Activated gamma-delta T cell treated with anti-CD3 and anti-CD28 coated beads, Interleukin-2, amount 50 U/mL, for 16 hours (primary cell): ENCODE measurements at places on chromosomes 7 and 10.

DNA sequence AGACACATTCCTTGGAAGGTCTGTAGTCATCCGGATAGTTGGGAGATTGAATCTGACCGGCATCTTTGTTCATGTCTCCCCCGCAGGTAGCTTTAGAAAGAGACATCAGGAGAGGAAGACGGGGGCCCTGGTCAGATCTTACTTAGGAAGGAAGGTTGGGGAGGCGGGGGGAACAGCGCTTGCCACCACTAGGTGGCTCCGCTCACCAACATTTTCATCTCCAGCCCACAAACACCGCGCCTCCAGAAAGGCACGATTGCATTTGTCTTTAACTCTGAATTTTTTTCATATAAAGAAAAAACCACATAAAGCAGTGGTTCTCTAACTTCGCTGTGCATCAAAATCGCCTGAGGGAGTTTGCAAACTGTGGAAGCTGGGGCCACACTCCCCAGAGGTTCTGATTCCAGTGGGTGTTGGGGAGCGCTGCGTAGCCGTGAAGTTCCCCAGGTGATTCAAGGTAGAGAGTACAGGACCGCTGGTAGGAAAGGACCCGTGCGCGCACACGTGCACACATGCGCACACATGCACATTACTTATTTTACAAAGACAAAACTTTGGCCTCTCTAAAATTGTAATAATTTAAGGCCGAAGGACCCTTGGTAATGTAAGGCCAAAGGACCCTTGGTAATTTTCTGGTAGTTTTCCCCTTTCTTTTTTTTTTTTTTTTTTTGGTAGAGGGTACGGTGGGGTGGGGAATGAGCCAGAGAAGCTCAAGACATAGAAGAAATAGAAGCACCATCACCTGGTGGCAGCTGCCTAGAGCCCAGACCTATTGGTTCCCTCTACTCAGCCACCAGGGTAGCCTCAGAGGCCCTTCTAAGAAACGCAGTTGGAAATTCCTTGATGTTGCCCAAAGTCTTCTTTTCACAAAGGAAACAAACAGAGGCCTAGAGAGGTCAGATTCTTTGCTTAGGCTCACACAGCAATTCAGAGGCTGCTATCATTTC, 37.4 kb upstream of the OPALIN start:
- peak; percentile 37 for DNase-seq

DNA sequence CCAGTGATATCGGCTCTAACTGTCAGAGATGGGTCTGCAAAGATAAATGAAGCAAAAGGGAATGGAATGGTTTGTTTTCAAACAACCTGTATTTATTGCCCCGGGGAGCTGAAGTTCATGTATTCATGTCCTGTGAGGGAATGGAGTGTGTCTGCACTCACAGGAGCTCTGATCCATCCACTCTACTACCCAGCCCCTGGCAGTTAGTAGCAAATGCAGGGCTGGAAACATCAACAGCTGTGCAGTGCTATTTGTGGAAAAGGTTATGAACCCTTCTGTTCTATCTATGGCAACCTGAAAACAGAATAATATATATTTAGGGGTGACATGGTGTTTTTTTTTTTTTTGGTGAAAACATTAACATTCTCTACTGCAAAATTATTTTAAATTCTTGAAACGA, 9.8 kb downstream of the AGR2 start:
- DNase-seq: no peak

- DNase-seq: no peak
Measured at GRCh38 chr10:110893559-110894179, 21.9 kb downstream of the PDCD4 start.

- no peak for DNase-seq
Measured at GRCh38 chr10:16853809-16854208, 36.6 kb upstream of the RSU1 start.

- no peak for DNase-seq
Measured at GRCh38 chr10:112434988-112435619, 11.6 kb downstream of the ZDHHC6 start.

- DNase-seq: no peak
Measured at GRCh38 chr7:18936265-18936664, 181.2 kb downstream of the TWIST1 start.

- DNase-seq: no peak
Measured at GRCh38 chr7:47045207-47046051, 536.5 kb downstream of the TNS3 start.

- no peak for DNase-seq
Measured at GRCh38 chr7:54543051-54543488, 895 bp downstream of the VSTM2A start.

DNA sequence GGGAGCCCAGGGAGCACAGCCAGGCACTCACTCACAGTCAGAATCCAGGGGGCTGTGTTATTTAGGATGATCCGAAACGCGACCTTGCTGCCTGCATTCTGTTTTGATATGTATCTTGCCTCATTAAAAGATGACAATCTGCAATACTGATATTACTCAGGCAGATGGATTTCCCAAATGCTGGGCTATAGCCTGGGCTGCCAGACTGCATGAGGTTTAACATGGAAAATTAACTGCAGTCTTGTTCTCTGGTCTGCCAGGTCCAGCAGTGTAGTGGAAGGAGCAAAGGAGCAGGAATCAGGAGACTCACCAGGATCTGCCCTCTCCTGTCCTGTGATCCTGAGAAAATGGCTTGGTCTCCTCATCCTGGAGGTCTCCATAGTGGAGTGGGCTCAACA, 258.1 kb downstream of the PAXIP1 start:
- DNase-seq: no peak
